ENCODE measurements at places on chromosomes 3 and 15. TPM values are rescaled to one million over a fixed set of nuclear protein-coding genes. Genes with fewer than 3 reads are reported as not detected.
A peak's percentile ranks its signal among the peaks of the same experiment; 100 is the strongest.

DNA sequence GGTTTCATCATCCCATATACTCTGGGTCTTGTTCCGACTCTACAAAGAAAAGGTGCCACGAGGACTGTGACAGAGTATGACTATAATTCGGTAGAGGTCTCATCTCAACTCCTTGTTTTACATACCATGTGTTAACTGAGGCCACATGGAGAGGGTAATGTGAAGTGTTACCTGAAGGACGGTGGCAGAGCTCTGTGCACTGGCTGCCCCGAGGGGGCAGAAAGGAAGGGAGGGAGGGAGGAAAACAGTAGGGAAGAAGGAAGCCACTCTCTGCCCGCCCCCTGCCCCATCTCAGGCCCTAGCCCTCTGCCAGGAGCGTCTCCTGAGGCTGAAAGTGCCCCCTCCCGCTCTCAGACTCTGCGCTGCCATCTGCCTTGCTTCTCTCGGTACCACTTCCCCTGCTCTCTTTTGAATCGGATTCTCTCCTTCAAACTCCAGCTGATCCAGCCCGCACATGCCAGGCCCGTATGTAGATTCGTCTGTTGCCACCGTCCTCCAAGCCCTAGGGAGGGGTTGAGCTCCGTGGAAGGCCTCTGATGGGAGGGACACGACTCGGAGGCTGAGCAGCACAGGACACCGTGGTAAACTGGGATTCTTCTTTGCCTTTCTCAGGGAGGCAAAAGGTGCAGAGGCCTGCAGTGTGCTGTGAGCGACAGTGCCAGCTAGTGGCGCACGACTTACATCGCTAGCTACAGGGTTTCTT is 70.5 kb upstream of the ATP10A start:
- no peaks in the 10 kb centered on the region for H3K36me3 ChIP-seq
- peaks cover 4% of the 10 kb centered on the region for H3K4me1 ChIP-seq
- peak overlapping the region; percentile 49 for H3K4me3 ChIP-seq
- H3K27me3 ChIP-seq, result no peaks in the 10 kb centered on the region

- H3K27me3 ChIP-seq, result no peaks in the 10 kb centered on the region
- no peaks in the 10 kb centered on the region for H3K36me3 ChIP-seq
- no peak overlapping the region for H3K27ac ChIP-seq
- H3K4me3 ChIP-seq, result no peak overlapping the region
Measured at GRCh38 chr3:61736506-61736905, 175.1 kb downstream of the PTPRG start.

DNA sequence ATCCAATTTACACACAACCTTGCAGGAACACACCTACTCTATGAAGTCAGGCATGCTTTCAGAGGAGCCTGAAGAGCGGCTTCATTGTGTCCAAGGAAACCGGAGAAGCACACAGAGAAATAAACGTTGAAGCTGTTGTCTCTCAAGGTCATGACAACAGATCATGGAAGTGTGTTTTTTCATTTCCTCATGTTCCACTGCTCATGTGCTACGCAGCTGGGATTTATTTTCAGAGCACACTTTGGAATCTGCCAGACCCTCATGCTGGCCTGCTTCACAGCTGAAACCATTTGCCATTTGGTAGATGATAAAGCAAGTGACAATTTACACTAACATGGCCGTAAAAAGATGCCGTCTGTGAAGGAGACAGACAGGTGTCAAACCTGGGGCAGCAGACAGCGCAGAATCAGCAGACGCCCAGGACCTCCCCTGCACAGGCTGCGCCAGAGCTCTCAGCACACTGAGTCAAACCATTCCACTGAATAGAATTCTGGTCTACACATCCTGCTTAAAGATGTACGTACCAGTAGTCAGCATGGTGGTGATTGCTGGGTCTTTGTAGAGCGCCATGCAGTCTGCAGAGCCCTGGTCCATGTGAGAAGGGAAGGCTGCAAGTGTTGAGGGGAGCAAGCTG is 99.3 kb downstream of the ARNT2 start:
- peak overlapping the region; percentile 14 for H3K27ac ChIP-seq
- no peak overlapping the region for H3K4me3 ChIP-seq
- no peak for DNase-seq
- peaks cover 14% of the 10 kb centered on the region for H3K4me1 ChIP-seq
- H3K27me3 ChIP-seq, result no peaks in the 10 kb centered on the region

DNA sequence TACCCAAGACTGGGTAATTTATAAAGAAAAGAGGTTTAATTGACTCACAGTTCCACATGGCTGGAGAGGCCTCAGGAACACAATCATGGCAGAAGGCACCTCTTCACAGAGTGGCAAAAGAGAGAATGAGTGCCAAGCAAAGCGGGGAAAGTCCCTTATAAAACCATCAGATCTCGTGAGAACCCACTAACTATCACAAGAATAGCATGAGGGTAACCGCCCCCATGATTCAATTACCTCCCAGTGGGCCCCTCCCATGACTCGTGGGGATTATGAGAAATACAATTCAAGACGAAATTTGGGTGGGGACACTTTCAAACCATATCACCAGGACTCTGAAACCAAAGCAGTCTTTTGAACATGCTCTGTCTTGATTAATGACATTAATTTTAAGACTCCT is 7.0 kb downstream of the RTP3 start:
- no peak overlapping the region for H3K4me3 ChIP-seq
- no peaks in the 10 kb centered on the region for H3K36me3 ChIP-seq
- H3K27ac ChIP-seq, result no peak overlapping the region
- no peaks in the 10 kb centered on the region for H3K27me3 ChIP-seq

DNA sequence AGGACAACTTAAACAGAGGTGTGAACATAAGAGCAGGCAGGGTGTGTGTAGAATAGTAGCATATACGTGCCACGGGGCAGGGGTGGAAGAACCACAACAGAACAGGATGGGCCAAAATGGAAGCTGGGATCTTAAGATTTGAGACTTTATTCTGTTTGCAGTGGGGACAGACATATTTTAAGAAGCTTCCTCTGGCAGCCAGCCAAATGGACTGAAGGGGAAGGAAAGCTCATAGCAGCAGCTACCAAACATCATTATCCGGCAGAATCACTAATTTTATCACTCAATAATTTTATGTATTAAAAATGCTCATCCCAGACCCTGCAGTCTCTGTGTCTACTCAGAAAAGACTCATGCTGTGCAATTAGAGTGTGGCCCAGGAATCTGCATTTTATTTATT is 130.9 kb upstream of the CTDSPL start:
- H3K36me3 ChIP-seq, result no peaks in the 10 kb centered on the region
- no peak for DNase-seq
- no peak overlapping the region for H3K4me3 ChIP-seq
- no peaks in the 10 kb centered on the region for H3K27me3 ChIP-seq

OXTR gene
- total RNA-seq, result 3.6 TPM

- DNase-seq, result no peak
- no peaks in the 10 kb centered on the region for H3K27me3 ChIP-seq
- H3K4me1 ChIP-seq, result no peaks in the 10 kb centered on the region
- H3K36me3 ChIP-seq, result no peaks in the 10 kb centered on the region
- no peak overlapping the region for H3K4me3 ChIP-seq
Measured at GRCh38 chr15:82551646-82552247, 11.5 kb upstream of the RPS17 start.

SNURF gene
- total RNA-seq, result 61.1 TPM

- no peaks in the 10 kb centered on the region for H3K4me1 ChIP-seq
- H3K27ac ChIP-seq, result no peak overlapping the region
Measured at GRCh38 chr15:79919090-79919748, 22.4 kb upstream of the MTHFS start.

DNA sequence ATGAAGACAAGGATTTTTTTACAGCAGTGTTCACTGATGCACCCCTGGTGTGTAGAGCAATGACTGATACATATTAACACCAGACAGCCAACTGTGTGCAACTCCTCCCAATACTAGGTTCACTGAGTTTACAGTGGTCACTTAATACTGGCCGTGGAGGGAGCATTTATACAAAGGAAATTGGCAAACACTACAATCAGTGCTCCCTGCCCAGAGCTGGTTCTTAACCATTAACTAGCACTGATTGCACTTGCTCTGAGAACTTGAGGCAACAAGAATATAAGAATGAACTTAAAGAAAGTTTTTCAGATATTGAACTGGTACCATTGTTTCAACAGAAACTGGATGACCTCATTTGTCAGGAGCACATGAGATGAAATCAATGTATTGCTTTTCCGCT is 110.6 kb downstream of the MAGI1 start:
- no peak overlapping the region for H3K4me3 ChIP-seq
- H3K27me3 ChIP-seq, result no peaks in the 10 kb centered on the region
- H3K36me3 ChIP-seq, result no peaks in the 10 kb centered on the region
- no peak overlapping the region for H3K27ac ChIP-seq
- no peaks in the 10 kb centered on the region for H3K4me1 ChIP-seq
- DNase-seq, result no peak

DNA sequence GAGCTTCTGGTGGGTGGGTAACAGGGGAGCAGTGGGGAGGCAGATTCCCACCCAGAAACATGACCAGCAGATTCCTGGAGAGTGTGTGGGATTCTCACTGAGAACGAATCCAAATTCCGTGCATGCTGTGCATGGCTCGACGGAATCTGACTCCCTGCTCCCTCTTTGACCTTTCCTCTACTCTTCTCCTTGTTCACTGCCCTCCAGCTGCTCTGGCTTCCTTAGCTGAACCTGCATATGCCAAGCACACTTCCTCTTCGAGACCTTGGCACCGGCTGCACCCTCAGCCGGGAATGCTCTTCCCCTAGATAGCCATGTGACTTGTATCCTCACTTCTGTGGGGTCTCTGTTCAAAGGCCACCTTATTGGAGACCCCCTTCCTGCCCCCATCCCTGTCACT is 6.3 kb downstream of the INSYN1 start:
- no peaks in the 10 kb centered on the region for H3K36me3 ChIP-seq
- no peak for DNase-seq
- no peaks in the 10 kb centered on the region for H3K4me1 ChIP-seq
- no peak overlapping the region for H3K27ac ChIP-seq
- H3K27me3 ChIP-seq, result peaks cover 13% of the 10 kb centered on the region

CCR9 gene
- not detected for total RNA-seq

- DNase-seq, result no peak
- H3K27ac ChIP-seq, result no peak overlapping the region
- H3K4me1 ChIP-seq, result no peaks in the 10 kb centered on the region
- H3K27me3 ChIP-seq, result no peaks in the 10 kb centered on the region
- H3K4me3 ChIP-seq, result no peak overlapping the region
Measured at GRCh38 chr3:158491968-158492367, 79.0 kb upstream of the MLF1 start.

DNA sequence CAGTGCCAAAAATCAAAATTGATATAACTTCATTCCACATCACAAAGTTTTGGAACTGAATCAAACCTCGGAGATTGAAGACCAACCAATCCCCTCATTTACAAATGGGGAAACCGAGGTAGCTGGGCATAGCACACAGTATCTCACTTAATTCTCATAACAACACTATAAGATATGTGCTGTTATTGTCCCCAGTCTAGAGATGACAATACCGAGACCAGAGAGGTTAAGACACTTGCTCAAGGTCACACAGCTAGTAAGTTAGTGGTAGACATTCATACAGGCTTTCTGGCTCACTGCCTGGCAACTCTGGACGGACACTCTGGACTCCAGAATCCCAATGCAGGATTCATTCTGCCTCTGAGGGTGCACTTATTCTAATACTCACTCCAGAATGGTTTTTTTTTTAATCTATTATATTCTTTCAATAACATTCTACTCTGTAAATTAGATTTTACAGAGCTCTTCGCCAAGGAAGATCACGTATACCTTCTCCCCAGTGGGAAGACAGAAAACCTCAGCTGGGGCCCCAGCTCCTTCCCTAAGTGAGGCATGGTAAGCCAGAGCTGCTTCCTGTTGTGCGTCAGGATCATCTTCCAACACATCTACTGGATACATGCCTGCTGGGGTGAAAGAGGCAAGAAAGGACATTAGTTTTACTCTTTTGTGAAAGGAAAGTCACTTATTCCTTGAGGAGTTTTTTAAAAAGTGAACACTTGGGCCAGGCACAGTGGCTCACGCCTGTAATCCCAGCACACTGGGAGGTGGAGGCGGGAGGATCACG is 128.4 kb upstream of the IGF1R start:
- H3K4me3 ChIP-seq, result no peak overlapping the region
- H3K27me3 ChIP-seq, result no peaks in the 10 kb centered on the region
- H3K36me3 ChIP-seq, result no peaks in the 10 kb centered on the region
- DNase-seq, result peak; percentile 29
- no peaks in the 10 kb centered on the region for H3K4me1 ChIP-seq

DNA sequence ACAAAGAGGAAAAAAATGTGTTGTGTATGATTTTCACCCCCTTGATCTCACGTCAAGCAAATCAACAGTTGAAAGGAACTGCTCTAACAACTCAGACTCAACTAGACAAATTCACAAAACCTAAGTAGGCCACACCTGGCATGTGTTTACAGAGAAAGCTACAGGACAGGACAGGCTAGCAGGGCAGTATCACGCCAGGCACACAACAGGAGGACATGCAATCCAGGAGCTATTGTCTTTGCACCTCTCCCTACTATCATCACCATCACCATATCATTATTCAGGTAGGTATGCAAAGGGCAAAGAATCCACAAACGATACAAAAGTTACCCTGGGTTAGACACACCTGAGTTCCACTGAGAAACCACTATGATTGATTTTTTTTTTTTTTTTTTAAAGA is 86.4 kb downstream of the TBL1XR1 start:
- H3K4me1 ChIP-seq, result no peaks in the 10 kb centered on the region
- no peaks in the 10 kb centered on the region for H3K27me3 ChIP-seq
- H3K36me3 ChIP-seq, result peaks cover 2% of the 10 kb centered on the region
- no peak for DNase-seq
- no peak overlapping the region for H3K4me3 ChIP-seq

- no peak overlapping the region for H3K27ac ChIP-seq
- peak; percentile 44 for DNase-seq
- H3K4me3 ChIP-seq, result no peak overlapping the region
- no peaks in the 10 kb centered on the region for H3K36me3 ChIP-seq
- H3K27me3 ChIP-seq, result no peaks in the 10 kb centered on the region
Measured at GRCh38 chr3:132730891-132731580, 8.8 kb upstream of the NPHP3 start.

TMCO5A gene
- not detected for total RNA-seq

GRCh38 chr15:94412979-94413746 is 181.8 kb downstream of the MCTP2 start:
- H3K27ac ChIP-seq, result no peak overlapping the region
- DNase-seq, result peak; percentile 4
- H3K4me1 ChIP-seq, result no peaks in the 10 kb centered on the region

DNA sequence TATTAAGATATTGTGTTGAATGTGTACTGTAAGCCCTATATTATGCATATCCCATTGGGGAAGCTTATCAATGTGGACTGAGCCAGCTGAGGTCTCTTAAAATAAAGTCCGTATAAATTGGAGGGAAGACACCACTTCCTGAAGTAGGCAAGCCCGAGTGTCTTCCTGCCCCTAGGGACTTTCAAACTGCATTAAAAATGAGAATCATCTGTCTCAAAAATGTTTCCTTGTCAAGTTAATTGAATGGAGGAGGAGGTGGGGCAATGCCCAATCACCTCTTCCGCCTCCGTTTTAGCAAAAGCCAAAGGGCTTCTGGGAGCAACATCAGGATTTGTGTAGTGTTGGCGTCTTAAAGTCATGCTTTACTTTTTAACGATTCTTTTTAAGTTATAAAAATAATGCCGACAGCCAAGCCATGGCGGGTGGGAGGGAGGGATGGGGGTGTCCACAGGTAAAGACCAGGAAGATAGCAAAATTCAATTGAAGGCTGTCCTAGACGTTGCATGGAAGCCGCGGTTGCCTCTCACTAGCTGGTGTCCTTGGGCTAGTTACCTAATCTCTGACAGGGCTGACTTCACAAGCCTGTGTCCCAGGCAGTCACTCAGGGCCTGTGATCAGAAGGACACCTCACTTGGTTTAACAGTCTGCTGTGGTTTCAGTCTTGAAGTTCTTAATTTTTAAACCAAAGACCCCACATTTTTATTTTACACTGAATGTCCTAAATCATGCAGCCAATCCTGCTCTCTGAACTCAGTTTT is 524.9 kb upstream of the PROK2 start:
- DNase-seq, result no peak
- peaks cover 6% of the 10 kb centered on the region for H3K4me1 ChIP-seq
- H3K27me3 ChIP-seq, result no peaks in the 10 kb centered on the region
- no peak overlapping the region for H3K27ac ChIP-seq
- no peaks in the 10 kb centered on the region for H3K36me3 ChIP-seq
- no peak overlapping the region for H3K4me3 ChIP-seq
